ENCODE measurements at places on chromosomes 11 and 22.
A peak's percentile ranks its signal among the peaks of the same experiment; 100 is the strongest.

GRCh38 chr11:134957540-134958335, 545.7 kb upstream of the B3GAT1 start:
- no peak for DNase-seq

DNA sequence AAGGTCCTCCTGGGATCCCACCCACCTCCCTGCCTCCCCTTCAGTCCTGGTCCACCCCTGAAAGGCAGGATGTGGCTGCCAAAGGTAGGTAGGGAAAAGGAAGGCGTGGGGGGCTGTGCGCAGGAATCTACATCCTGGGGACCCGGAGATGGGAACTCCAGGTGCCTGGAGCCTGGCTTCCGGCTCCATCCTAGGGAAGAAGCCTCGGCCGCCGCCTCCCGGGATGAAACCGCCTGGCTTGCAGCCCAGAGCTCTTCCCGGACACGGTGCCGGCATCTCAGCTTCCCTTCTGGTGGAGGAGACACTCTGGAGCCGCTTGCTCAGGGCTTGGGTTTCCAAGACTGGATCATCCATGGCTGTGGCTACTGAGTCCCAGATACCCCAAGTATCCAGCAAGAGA, 33.3 kb upstream of the PDGFB start:
- no peak for DNase-seq

DNA sequence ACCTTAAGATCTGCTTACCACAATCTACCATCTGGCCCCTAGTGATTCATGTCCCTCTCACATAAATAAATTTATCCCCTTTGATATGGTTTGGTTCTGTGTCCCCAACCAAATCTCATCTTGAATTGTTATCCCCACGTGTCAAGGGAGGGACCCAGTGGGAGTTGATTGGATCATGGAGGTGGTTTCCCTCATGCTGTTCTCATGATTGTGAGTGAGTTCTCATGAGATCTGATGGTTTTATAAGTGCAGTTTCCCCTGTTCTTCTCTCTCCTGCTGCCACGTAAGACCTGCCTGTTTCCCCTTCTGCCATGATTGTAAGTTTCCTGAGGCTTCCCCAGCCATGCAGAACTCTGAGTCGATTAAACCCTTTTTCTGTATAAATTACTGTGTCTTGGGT, 37.2 kb downstream of the OR2AG2 start:
- no peak for DNase-seq

DNA sequence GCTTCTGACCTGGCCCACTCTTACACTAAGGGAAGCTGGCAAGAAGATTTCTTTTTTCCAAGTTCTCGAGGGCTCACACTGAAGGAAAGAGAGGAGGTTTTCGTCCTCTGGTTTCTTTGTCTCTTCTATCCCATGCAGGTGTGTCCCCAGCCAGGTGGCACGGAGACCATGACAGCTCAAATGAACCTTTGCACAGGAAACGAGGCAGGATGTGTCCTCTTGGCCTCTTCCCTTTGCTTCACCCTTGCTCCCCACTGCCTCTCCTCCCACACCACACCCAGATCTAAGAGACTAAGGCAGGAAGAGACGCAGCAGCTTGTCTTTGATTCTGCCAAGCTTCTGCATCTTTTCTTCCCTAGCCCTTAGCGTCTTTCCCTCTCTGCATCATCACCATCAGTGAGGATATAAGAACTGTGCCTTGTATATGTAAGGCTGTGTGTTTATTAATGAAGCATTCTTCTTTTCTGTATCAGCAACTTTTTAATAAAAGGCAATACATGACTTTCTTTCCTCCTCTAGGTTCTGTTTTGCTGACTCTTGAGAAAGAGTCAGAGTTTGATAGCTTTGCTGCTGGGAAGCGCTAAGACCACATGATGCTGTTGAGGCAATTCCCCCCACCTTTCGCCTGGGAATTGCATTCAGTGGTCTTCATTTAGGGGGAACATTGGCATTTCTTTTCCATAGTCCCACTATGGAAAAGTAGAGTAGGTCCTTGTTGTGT, 56.0 kb upstream of the PARVA start:
- no peak for DNase-seq

DNA sequence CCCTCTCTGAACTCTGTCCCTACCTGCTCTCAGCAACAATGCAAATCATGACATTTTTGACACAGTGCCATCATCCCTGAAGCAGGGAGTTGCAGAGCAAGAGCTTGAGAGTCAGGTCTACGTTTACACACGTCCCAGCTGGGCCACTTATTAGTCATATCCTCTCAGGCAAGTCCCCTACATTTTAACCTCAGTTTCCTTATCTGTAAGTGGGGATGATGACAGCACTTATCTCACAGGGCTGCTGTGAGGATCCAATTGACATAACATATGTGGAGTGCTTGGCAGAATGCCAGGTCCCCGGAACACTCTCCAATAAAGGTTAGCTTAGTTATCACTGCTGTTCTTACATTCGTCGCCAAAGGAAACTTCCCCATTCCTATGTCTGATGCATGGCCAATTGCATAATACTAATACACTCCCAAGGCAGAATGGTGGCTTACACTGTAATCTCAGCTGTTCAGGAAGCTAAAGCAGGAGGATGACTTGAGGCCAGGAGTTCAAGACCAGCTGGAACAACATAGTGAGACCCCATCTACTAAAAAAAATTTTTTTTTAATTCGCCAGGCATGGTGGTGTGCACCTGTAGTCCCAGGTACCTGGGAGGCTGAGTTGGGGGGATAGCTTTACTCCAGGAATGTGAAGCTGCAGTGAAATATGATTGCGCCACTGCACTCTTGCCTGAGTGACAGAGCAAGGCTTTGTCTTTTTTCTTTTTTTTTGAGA, 16.6 kb downstream of the ASCC2 start:
- DNase-seq, result peak; percentile 24

- no peak for DNase-seq
These were observed 33.2 kb downstream of the ADORA2A start for GRCh38 chr22:24460418-24461089.

- DNase-seq, result no peak
These were observed 11.8 kb downstream of the SULT4A1 start for GRCh38 chr22:43850529-43850928.
